ENCODE measurements at places on chromosomes 6 and 20. TPM values are rescaled to one million over a fixed set of nuclear protein-coding genes. Genes with fewer than 3 reads are reported as not detected.

DNA sequence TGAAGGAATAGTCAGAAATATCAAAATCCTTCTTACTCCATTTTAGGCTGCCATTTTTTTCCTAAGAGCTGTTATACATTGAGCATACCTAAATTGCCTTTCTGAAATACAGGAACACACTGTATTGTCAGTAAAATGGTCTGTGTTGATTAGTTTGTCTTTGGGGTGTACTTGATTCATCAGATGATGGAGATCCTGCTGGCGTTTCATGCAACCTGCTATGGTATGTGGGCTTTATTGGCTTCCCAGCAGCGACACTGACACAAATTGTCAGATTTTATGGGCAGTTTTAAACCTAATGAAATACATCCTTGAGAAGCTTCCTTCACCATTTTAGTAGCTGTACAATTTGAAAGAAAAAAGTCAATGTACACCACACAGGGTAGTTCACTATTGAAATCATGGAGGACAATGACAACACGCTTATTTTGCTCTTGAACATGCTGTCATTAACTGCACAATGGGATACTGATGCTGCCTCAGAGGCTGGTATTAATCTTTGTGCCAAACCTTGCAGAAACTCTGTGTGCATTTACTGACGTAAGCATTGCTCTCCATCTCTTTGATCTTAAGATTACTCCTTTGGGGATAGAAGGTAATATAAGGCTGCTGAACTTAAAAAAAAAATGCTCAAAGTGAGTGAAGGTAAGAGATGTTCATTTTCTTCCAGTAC is 124.9 kb downstream of the LAMA2 start:
- H3K27ac ChIP-seq = no peak overlapping the region
- no peak overlapping the region for H3K4me3 ChIP-seq
- DNase-seq = no peak
- no peaks in the 10 kb centered on the region for H3K36me3 ChIP-seq
- no peaks in the 10 kb centered on the region for H3K4me1 ChIP-seq

GRCh38 chr20:35369804-35370203 is 42.0 kb downstream of the UQCC1 start:
- H3K36me3 ChIP-seq = peaks cover 19% of the 10 kb centered on the region
- H3K27me3 ChIP-seq = no peaks in the 10 kb centered on the region
- DNase-seq = peak; percentile 3
- no peak overlapping the region for H3K27ac ChIP-seq

GRCh38 chr6:106192824-106193223 is 106.7 kb downstream of the PRDM1 start:
- DNase-seq = peak; percentile 66
- H3K4me1 ChIP-seq = peaks cover 48% of the 10 kb centered on the region
- H3K27me3 ChIP-seq = no peaks in the 10 kb centered on the region
- H3K4me3 ChIP-seq = peak overlapping the region; percentile 44

The NTSR1 gene
- not detected for total RNA-seq

The TCP11 gene
- not detected for total RNA-seq

DNA sequence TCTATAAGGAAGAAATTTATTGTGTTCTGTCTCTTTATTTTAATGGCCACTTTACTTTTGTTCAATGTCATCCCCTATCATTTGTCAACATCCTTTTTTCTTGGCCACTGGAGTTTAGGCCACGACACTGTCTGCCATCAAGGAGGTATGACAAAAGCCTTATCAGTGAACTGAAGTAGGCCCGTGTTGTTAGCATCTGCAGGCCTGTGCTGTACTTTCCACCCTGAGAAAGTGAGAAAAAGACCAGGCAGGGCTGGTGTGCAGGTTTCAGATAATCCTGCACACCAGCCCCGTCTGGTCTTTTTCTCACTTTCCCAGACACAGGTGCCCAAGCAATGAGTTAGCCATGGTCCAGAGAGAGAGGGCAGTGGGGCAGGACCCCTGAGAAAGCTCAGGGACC is 57.6 kb downstream of the GOPC start:
- no peak for DNase-seq
- no peaks in the 10 kb centered on the region for H3K27me3 ChIP-seq
- no peak overlapping the region for H3K4me3 ChIP-seq
- peaks cover 45% of the 10 kb centered on the region for H3K36me3 ChIP-seq

DNA sequence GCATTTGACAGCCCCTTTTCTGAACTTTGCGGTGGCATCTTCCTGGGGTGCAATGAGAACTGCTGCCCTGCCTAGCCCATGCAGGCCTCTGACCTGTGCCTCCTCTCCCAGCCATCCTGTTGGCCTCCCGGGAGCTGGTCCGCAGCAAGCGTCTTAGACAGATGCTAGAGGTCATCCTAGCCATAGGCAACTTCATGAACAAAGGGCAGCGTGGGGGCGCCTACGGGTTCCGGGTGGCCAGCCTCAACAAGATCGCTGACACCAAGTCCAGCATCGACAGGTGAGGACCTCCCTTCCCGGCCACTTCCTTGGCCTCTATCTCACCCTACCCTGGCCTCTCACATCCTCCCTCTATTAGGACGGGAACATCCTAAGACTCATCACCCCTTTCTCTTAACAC is 37.6 kb downstream of the MOCS1 start:
- H3K27ac ChIP-seq = no peak overlapping the region
- DNase-seq = no peak
- H3K4me3 ChIP-seq = no peak overlapping the region
- no peaks in the 10 kb centered on the region for H3K27me3 ChIP-seq
- no peaks in the 10 kb centered on the region for H3K4me1 ChIP-seq

DNA sequence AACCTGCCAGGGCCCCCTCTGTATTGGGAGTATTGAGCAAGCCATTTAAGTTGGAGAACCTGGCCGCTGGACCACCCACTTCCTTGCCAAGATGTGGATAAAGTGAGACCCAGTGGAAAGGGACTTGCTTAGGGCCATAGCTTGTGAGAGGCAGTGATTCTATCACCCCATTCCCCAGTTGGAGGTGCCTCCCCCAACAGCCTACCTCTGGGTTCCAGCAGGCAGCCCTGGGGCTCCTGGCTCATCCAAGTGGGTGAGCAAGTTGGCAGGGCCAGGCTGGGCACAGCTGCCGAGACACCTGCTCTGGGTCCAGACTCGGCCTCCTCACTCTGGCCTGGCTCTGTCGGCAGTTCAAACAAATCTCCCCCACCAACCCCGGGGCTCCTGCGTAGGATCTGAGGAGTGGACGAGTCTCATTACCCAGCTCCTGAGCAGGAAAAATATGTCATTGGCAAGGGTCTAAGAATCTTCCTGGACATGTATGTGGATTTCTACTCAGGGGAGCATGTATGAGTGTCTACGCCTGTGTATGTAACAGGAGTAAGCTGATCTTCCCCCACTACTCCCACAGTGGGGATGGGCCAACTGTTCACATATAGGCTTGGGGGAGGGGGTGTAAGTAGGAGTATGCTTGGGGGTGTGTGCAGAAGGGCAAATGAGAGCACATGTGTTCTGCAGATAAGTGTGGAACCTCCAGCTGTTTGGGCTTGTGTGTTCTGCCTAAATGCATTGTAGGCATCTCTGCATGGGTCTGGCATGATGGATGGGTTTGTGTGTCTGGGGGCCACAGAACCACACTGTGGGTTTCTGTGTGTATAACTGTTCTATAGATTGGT is 1.9 kb downstream of the ID1 start:
- H3K27me3 ChIP-seq = no peaks in the 10 kb centered on the region
- peaks cover 40% of the 10 kb centered on the region for H3K4me1 ChIP-seq
- peak overlapping the region; percentile 98 for H3K4me3 ChIP-seq
